Activated naive CD4-positive, alpha-beta T cell treated with anti-CD3 and anti-CD28 coated beads for 36 hours (primary cell): ENCODE measurements at places on chromosomes 2 and 18.

- DNase-seq, result no peak
Measured at GRCh38 chr2:161796192-161796591, 172.0 kb downstream of the SLC4A10 start.

GRCh38 chr18:54389143-54389505, 31.4 kb downstream of the C18orf54 start:
- DNase-seq, result no peak

DNA sequence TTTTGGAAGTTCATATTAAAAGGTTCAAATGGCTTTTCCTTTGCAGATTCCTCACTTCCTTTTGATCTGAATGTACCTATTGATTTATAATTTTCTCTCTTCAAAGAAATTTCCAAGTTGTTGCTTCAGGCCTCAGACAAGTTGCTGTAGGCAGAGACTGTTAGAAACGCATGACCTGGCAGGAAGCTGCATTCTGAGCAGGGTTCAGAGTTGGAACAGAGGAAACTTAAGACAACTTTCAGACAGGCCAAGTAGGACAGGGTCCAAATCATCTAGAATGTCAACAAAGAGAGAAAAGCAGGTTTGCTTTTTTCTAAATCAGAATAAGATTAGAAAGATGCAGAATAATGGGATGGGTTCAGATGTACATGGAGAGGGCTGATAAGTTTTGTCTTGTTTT, 416.3 kb downstream of the LRP1B start:
- no peak for DNase-seq

GRCh38 chr2:217829420-217829819, 173.4 kb downstream of the TNS1 start:
- no peak for DNase-seq

DNA sequence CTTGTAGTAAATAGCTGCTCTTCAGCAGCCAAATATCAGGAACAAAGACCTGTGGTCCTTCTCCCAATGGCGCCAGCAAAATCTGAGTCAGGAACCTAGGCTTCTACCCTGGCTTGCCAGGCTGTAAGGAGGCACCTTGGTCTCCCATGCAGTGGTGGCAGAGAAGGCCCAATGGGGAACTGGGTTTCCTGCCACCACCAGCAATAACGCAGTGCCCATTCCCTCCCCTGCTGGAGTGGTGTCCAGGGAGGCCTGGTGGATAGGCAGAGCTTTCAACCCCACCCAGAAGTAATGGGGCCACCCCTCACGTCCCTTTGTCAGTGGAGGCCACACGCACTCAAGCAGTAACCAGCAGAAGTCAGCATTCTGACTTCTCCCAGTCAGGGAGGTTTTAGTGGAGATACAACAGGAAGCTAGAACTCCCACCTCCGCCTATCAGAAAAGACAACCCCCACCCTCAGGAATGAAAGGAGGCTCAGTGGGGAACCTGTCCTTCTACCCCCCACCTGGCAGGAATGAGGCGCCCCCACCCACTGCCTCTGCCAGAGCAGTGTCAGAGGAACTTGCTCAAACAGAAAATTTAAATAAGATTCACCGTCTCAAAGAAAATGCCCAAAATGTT, 132.4 kb downstream of the COPS8 start:
- no peak for DNase-seq

DNA sequence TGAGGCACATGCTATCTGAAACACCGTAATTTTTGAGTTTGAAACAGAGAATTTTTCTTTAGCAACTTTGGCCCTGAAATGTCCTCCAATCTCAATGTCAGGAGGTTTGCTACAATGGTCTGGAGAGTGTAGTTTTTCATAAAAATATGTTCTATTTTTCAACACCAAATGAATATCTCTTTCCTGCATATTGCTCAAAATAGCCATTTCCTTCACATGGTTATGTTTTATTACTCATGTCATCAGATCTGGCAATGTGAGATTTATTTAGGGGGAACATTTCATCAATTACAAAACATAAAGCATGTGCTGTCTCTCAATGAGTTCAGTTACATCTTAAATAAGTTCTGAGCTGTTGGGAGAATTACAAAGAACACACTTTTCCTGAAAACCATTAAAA, 871.9 kb upstream of the FSHR start:
- no peak for DNase-seq

DNA sequence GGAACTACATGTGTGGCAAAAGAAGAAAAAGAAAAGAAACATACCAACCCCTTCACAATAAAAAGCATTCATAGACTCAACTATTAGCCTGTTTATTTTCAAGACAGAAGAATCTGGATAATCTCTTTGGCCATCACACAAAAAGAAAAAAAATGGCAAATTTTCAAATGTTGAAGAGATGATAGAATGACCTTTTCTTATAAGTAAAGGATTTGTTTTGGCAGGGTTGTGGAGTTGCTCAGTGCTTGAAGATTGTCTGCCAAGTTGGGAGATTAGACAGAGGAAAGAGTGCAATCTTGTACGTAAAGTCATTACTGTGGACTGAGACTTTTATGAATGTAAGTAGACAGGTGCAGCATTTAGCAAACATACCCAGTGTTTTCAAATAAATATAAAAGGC, 18.5 kb upstream of the FAM171B start:
- no peak for DNase-seq

- DNase-seq, result no peak
Measured at GRCh38 chr18:62118328-62118727, 68.5 kb downstream of the PIGN start.

GRCh38 chr2:62379566-62379965, 126.4 kb downstream of the TMEM17 start:
- DNase-seq, result no peak

DNA sequence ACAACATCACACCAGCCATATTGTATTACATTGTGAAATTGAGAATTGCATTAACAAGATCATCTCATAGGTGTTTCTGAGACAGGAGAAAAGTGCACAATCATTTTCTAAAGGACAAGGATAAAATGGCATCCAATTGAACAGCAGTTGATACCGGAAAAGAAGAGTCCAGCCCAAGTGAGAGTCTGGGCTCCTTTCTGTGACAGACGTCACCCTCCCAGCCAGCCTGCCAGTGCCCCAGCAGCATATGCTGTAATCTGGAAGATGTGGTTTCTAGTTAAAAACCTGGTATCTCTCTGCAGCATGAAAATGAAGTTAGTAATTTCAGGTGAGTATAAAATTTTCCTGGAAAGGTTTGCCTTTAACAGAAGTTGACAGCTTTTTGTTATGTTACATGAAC, 1531.7 kb upstream of the PIK3C3 start:
- no peak for DNase-seq

DNA sequence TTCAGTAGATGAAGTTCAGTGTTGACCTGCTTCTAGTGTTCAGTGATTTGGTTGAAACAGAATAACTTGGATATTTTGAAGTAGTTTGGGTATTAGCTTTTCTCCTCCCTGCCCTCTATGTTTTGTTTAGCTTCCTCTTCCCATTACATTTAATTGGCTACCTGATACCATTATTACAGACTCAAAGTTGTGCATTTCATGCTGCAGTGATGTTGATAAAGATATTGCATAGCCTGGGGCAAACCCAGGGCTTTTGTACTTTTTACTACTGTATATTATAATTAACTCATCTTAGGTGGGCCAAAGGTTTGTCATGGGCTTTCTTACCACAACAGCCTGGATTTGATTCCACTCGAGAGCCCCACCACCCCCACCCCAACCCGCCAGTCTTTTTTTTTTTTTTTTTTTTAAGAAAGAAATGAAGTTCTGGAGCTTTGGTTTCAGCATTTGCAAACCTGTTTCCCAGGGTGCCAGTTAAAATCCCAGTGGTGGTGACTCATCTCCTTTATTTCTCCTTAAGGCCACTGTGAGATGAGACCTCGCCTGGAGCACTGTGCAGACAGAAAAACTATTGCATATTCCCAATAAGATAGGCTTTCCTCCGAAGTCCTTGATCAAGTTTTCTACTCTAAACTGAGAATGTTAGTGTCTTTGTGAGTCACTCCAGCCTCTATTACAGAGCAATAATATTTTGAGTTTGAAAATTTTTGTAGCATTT, 393.7 kb upstream of the FANCL start:
- no peak for DNase-seq

DNA sequence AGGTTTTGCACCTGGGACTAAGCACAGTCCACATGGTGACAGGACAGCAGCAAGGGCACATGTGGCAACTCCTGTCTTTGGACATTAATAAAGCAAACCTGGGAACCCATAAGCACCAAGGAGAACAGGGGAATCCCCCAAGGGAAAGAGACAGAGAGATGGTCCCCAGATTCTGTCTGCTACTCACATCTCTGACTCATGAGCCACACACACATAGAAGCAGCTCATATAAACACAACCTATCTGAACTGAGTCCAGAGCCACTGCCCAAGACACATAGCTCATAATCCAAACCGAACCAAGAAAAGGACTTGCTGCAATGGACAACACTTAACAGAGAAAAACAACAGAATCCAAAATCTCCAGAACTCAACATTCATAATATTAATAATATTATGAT, 82.5 kb downstream of the OSBPL1A start:
- no peak for DNase-seq

GRCh38 chr2:69773206-69773605, 31.3 kb downstream of the ANXA4 start:
- DNase-seq, result peak; percentile 34

DNA sequence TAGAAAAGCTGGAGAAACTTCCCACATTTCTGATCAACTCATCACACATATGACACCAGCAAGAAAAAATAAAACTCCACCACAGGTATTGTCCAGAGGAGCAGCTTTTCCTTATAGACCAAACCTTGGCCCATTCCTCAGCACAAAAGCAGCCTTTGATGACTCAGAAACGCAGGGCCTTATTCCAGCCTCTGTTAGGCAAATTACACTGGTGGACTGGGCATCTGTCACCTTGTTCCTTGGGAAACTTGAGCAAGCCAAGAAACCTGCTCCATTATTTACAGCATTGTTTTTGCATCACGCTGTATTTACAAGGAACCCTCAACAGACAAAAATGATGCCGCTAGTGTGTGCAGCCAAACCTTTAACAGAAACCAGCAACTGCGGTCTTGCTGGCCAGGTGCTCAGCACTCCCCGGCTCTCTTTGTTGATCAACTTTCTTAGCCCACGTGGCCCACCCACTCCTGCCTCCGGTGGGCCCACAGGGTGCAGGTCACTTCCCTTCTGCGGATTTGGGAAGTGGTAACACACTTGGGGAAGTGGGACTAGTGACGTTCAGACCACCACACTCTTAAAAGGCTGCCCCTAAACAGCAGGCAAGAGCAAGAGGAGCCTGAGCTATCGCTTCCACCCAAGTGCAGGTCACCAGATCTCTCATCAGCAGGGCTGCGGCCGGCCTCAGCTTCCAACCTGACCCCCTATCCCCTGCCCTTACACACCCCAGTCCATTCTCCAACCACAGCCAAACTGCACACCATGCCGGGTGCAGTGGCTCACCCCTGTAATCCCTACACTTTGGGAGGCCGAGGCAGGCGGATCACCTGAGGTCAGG, 1.5 kb downstream of the AP1S3 start:
- DNase-seq, result no peak

- DNase-seq, result no peak
Measured at GRCh38 chr2:113162173-113162572, 11.6 kb upstream of the PSD4 start.

DNA sequence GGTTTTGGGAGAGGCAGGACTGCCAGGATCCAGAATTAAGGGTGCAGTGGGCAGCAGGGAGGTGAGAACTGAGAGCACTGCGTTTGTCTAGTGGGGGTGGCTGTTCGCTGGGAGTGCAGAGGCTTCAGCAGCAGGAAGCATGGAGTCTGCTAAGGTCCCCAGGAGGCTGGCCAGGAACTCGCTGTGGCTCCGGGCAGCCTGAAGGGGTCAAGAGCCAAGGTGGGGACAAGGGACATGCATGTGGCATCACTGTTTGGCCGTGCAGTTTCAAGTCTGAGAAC, 43.2 kb upstream of the SEMA4C start:
- no peak for DNase-seq

GRCh38 chr2:233593201-233593600, 24.2 kb upstream of the UGT1A8 start:
- no peak for DNase-seq

DNA sequence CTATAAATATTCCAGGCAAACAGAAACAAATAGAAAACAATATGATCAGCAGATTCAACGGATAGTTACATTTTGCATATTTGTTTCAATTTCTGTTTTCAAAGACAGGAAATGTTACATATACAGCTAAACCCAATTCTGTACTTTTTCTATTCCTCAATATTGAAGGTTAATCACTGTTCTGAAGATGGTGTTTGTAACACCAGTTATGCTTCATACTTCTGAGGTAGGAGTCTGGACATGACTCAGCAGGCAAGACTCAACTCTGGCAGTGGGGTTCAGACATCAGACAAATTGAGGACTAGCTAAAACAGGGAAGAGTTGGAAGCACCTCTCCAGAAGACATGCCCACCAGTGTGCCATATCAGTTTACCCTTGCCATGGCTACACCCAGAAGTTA, 16.6 kb downstream of the SERPINB13 start:
- DNase-seq, result no peak

DNA sequence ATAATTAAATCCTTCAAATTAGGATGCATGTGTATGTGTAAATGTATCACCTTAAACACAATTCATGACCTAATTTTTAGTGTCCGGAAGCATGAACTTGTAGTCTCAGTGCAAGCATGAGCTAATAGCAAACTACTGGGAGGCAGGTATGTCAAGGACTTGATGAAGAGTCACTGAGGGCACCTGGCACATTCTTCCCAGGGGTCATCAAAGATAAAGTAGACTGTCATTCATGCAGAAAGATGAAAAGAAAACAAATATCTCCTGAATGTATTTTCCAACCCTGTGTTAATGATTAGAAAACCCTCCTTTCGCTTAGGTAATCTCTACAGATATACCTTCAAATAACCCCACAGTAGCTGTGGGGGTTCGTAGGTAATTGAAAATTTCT, 234.9 kb downstream of the SOCS6 start:
- no peak for DNase-seq

GRCh38 chr2:223598994-223599639, 3.0 kb downstream of the SCG2 start:
- DNase-seq, result no peak

GRCh38 chr2:41145066-41145465, 693.2 kb upstream of the SLC8A1 start:
- no peak for DNase-seq

- DNase-seq, result no peak
Measured at GRCh38 chr2:240869109-240869955, 708 bp downstream of the AGXT start.

GRCh38 chr2:146642066-146642465, 1202.8 kb upstream of the ACVR2A start:
- DNase-seq, result no peak
